CD4-positive, alpha-beta T cell treated with Interleukin-10 for 1 hour (primary cell): ENCODE measurements at places on chromosomes 6 and 20.
A peak's percentile ranks its signal among the peaks of the same experiment; 100 is the strongest.

GRCh38 chr20:55964790-55965189 lies 40.5 kb downstream of the CBLN4 start:
- DNase-seq = no peak

DNA sequence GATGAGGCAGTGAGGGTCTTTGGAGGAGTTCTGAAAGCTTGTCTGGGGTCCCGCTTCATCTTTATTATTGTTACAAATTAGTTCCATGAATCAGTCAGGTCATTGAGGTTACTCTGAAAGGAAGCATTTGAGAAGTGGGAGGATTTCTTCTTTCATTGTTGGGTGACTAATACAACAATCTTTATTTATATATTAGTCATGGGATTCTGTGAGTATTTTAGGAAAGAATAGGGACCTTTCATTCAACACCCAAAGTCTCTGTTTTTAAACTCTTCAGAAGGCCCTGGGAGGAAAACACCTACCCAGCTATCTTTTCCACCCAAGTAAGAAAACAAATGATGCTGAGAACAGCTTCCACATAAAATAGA lies 98.3 kb downstream of the SOD2 start:
- DNase-seq = no peak

GRCh38 chr6:20126789-20127653 lies 85.2 kb downstream of the MBOAT1 start:
- peak; percentile 55 for DNase-seq

GRCh38 chr6:4463236-4463635 lies 313.0 kb upstream of the CDYL start:
- DNase-seq = no peak
